Activated CD4-positive, alpha-beta T cell treated with anti-CD3 and anti-CD28 coated beads for 1 hour (primary cell): ENCODE measurements at places on chromosomes 6 and 20.

- DNase-seq, result no peak
Measured at GRCh38 chr6:30147096-30147495, 11.2 kb downstream of the TRIM40 start.

DNA sequence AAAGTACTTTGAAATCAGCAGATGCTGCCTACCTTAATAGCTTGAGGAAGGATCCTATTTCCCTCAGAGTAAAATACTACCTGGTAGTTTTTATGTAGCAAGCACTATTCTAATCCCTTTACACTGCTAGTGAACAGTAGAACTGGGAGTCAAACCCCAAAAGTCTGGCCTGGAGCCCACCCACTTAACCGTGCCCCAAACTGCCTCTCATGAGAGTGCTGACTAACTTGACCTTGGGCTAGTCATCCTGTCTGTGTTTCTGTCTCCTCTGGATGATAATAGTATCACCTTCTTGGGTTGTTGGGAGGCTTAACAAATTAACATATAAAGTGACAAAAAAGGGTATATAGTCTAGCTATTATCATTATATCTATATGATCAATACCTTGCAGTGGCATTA lies 140.5 kb downstream of the RCAN2 start:
- DNase-seq, result no peak

DNA sequence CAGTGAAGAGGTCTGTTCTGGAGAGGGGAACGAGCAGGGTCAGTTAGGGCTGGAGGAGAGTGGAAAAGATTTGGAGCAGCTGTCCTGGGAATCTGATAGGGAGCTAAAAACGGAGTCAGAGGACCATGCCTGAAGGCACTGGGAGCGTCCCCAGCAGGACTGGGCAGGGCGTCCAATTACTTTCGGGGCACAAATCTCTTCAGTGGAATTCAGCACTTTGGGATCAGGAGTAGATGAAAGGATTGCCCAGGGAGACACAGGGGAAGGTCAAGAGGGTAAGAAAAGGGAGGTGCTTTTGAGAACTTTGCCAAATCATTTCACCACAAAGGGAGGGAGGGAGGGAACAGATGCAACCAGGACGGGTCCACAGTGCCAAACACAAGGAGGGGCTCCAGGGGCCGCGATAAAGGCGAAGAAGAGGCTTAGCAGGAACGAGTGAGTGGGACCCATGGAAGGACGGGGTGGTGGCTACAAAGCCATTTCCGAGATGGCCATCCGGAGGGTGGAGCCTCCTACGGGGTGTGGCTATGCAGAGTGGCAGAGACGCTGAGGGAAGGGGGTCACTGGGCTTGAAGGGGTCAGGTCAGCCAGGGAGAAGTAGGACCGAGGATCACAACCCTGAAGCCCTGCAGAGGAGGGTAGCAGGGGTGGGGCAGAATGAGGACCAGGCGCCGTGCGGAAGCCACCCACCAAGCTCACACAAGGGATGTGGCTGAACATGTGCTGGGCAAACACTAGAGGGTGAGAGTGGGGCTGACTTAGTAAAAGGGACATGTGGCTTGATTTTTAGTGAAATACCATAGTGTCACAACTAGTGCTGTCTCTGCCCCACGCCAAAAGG lies 180.0 kb upstream of the RREB1 start:
- DNase-seq, result no peak

DNA sequence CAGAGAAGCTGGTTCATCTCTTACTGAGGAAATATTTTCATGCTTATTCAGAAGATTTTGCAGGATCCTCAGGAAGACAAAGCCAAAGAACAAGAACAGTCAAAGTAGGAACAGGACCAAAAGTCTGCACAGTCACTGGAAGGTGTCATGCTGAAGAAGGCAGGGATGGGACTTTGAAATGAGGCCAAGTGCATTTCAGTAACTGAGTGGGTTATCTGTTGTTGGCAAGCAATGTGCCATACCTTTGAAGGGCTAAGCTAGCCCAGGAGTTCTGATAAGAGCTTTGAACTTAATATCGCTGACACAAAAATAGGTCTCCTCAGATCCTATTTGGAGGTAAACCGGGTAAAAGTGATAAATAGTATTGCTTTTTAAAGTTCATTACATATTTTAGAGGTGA lies 31.5 kb downstream of the SLC16A10 start:
- no peak for DNase-seq

DNA sequence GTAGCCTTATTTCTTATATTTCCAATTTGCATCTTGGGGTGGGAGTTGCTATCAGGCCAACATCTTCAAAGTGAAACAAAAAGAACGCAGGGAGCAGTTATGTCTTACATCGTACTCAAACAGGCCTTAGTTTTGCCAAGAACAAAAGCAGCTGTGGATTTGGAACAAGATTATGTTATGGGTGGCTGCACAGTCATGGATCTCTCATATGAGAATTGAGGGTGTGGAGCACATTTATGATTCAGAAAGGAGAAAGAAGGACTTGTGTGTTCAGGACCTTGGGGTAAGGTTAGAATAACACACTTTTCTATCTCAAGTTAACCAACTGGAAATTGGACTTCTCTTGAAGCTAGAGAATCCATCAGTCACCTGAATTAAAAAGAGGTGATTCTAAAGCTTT lies 259.9 kb downstream of the FOXA2 start:
- DNase-seq, result no peak

DNA sequence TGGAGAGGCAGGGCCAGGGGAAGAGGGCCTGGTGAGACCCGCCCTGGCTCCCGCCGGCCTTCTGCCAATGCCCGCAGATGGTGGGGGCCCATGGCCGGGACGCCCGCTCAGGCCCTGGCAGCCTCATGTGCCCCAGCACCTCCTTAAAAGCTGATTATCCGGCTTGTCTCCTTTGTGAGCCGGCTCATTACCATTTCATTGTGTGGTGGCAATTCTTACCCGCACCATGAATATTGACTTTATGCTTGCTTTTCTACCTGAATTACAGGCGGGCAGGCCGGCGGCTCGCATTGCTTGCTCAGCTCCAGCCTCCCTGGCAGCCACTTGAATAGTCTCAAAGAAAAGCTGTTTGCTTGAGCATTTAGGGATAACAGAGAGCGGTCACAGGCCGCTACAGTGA lies 120.0 kb upstream of the JAG1 start:
- no peak for DNase-seq

- DNase-seq, result no peak
Measured at GRCh38 chr6:153059311-153059710, 56.8 kb upstream of the MTRF1L start.

DNA sequence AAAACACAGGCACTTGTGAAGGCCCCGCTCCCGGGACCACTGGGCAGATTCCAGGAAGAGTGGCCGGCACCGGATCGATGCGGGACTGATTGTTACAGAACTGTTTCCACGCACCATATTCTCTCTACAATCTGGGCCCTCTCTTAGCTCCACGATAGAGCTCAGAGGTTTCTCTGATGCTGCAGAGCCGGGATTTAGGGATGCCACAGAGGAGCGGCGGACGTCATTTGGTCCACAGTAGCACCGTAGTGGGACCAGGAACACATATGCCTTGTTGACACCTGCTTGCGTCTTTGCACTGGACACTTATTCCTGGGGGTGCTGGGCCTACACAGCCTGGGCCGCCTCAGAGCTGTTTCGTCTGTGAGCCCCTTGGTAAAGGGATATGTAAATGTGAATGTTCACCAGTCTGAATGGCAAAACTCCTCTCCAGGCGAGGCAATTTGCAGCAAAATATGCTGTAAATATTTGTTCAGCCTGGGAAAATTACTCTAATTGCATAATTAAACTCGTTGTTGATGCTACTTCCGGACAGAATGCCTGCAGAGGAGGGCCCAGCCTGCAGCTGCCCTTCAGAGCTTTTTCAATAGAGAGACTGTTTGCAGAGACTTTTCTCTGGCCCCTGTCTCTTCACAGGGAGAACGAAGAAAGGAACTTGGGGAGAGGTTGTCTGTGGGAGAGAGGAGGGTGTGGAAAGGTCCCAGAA lies 9.4 kb downstream of the PCK1 start:
- no peak for DNase-seq

- no peak for DNase-seq
Measured at GRCh38 chr20:16914277-16914676, 166.1 kb downstream of the OTOR start.

- DNase-seq, result no peak
Measured at GRCh38 chr6:166825553-166826145, 130.7 kb downstream of the RNASET2 start.

DNA sequence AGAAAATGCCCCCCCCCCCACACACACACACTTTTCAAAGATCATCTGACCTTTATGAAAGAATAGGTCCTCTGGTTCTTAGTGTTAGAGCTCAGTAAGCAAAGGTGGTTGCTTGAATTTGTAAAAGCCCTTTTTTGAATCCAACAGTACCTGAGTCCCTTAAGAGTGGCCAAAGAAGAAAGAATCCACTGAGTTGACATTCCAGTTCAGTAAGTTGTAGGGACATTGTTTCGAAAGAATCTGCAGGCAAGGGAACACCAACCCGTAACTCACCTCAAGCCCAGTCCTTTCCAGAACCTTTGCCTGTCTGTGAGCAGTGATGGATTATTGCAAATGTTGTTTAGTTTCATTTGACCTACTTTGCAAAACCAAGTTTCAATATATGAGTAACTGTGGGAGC lies 64.2 kb upstream of the MAP3K4 start:
- no peak for DNase-seq

DNA sequence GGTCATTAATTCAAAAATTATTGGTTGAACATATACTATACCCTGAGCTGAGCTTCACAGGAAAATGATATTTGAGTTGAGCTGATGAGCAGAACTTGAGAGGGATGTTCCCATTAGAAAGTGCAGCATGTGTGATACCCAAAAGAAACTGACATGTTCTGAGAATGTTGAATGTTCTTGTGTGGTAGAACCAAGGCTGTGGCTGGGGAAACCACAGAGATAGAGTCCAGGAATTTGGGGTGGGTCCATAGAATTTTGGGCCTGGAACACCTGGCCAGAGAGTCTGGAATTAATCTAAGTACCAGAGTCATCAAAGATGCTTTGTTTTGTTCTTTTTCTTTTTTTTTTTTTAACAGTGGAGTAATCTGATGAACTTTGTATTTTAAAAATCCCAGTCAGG lies 88.7 kb downstream of the TBX18 start:
- no peak for DNase-seq

GRCh38 chr6:31749301-31750036 lies 9.7 kb downstream of the MSH5 start:
- DNase-seq, result no peak

- DNase-seq, result no peak
Measured at GRCh38 chr6:12968290-12968689, 251.7 kb downstream of the PHACTR1 start.

GRCh38 chr6:139539852-139540251 lies 165.4 kb upstream of the CITED2 start:
- no peak for DNase-seq

DNA sequence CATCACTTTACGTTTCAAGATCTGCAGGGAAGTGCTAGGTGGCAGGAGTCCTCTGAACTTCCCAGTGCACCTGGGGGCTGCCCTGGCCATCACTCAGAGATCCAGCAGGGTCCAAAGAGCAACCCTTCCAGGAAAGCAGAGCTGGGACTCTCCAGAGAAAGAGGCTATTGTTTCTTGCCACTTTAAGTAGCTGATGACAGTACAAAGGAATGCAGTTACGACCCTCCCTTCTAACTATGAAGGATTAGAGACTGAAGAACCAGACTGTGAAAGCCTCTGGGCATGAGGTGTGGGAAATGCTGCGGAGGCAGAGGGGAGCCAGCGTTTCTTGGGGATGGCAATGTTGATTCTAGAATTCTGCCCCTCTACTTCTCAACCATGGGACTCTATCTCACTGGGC lies 189.1 kb upstream of the SUPT3H start:
- no peak for DNase-seq

- DNase-seq, result no peak
Measured at GRCh38 chr6:14968056-14968637, 277.7 kb upstream of the JARID2 start.

DNA sequence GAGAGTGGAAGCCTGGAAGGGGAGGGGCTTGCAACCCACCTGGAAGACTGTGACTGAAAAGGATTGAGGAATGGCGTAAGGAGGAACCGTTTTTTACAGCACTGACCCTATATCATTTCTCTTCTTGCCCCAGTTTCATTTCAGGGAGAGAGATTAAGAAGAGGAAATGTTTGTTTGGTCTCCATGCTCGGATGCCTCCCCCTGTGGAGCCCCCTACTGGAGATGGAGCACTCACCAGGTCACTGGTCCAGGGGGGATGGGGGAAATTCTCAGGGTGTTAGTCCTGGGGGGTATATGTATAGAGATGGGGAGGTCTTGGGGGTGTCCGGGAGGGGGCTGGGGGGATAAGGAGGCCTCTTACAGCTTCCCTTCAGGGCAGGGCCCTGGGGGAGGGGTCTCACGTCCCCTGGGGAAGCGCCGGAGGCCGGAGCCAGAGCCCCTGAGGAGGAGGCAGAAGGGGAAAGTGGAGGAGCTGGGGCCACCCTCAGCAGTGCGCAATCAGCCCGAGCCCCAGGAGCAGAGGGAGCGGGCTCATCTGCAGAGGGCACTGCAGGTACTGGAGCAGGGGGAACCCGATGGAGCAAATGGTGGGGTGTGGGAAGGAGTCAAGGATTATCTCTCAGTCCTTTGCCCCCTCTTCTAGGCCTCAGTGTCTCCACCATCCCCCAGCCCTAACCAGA lies 3.2 kb downstream of the CUTA start:
- DNase-seq, result no peak

DNA sequence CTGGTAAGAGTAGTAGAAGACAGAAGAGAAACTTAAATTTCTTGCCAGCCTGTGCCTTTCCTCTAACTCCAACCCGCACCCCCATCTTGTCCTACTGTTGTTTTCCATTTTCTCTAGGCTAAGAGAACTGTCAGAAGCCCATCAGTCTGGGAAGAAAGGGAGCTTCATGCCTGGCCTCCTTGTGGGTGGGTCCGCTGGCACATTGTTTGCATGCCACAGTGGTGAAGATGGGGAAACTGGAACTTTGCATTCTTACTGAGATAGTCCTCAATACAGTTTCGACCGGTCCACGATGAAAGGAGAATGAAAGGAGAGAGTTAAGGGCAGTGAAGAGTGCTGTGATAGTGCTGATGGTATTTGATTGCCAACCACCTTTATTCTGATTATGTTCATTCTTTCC lies 103.1 kb downstream of the TCP11 start:
- no peak for DNase-seq

- DNase-seq, result no peak
Measured at GRCh38 chr6:54238396-54238795, 69.8 kb upstream of the TINAG start.

DNA sequence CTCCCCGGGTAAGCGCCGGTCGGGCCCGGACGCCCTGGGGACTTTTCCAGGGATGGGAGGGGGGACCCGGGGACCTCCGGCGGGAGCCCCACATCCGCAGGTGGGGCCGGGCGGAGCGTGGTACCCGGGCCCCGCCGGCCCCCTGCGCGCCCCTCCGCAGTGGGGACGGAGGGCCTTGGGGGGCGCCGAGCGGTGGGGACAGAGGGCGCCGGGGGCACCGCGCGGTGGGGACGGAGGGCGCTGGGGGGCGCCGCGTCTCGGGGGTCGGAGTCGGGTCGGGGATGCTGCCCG lies 270 bp downstream of the PLEKHG1 start:
- DNase-seq, result no peak
